ENCODE measurements at places on chromosomes 3 and 15. TPM values are rescaled to one million over a fixed set of nuclear protein-coding genes. Genes with fewer than 3 reads are reported as not detected.

Gene LDHAL6B
- total RNA-seq: not detected

Gene ITIH1
- not detected for total RNA-seq

Gene HACD2
- total RNA-seq: 24.4 TPM

Gene LRRC3B
- total RNA-seq: not detected

Gene PCSK6
- 1.3 TPM for total RNA-seq

Gene CFAP44
- total RNA-seq: 8.9 TPM

Gene LIPH
- not detected for total RNA-seq

Gene KPNA1
- total RNA-seq: 50.5 TPM

Gene STARD9
- 11.0 TPM for total RNA-seq

Gene CCPG1
- total RNA-seq: 16.2 TPM

Gene ADAMTS9
- total RNA-seq: not detected

Gene SLC26A6
- 40.6 TPM for total RNA-seq

Gene HEG1
- 44.6 TPM for total RNA-seq

Gene ZBTB20
- 12.0 TPM for total RNA-seq

Gene CCRL2
- 5.2 TPM for total RNA-seq

Gene GHRL
- 0.36 TPM for total RNA-seq

Gene TGM4
- total RNA-seq: not detected

Gene SEMA6D
- total RNA-seq: not detected

Gene HDC
- not detected for total RNA-seq

Gene SCG3
- not detected for total RNA-seq

Gene WDR93
- total RNA-seq: not detected

Gene RBM6
- 111 TPM for total RNA-seq

Gene FGF7
- total RNA-seq: not detected

Gene SLC22A14
- not detected for total RNA-seq

Gene CCR9
- not detected for total RNA-seq

Gene COPS2
- 53.7 TPM for total RNA-seq

Gene SLC28A1
- total RNA-seq: not detected

Gene CAMK1
- total RNA-seq: 9.3 TPM

Gene MOBP
- total RNA-seq: not detected

Gene SCG5
- 2.5 TPM for total RNA-seq

Gene HHLA2
- 15.7 TPM for total RNA-seq

Gene PLA2G4E
- not detected for total RNA-seq

Gene ATP13A4
- total RNA-seq: 1.2 TPM

Gene GP9
- total RNA-seq: not detected

Gene GABRA5
- total RNA-seq: not detected

Gene SCN11A
- total RNA-seq: not detected

Gene CTXN2
- total RNA-seq: not detected

Gene GPR62
- not detected for total RNA-seq

Gene MASP1
- total RNA-seq: not detected

Gene STRIT1
- total RNA-seq: not detected

Gene RFX7
- 34.7 TPM for total RNA-seq

Gene PLCB2
- total RNA-seq: 178 TPM

Gene SLC51A
- not detected for total RNA-seq
